MM.1S (cell line): ENCODE measurements at places on chromosomes 13 and 19.
A peak's percentile ranks its signal among the peaks of the same experiment; 100 is the strongest.

- H3K27me3 ChIP-seq = no peaks in the 10 kb centered on the region
- H3K27ac ChIP-seq = no peak overlapping the region
- peak; percentile 32 for DNase-seq
- H3K36me3 ChIP-seq = no peaks in the 10 kb centered on the region
- H3K4me3 ChIP-seq = peak overlapping the region; percentile 65
Measured at GRCh38 chr13:42041011-42041683, 7.3 kb upstream of the DGKH start.

DNA sequence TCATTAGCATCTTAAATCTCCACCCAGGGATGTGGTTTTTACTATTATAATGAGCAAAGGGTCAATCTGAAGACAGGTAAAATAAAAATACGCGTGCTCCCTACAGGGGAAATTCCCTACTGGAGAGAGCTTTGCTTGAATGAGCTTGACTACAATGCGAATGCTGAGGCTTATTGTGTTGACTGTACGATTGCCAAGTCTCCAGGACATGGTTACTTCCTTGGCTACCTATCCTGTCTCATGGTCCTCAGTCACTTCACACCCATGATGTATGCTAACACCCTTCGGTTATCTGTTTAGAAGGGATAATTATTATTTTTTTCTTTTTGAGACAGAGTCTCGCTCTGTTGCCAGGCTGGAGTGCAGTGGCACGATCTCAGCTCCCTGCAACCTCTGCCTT, 61.7 kb downstream of the ZNF627 start:
- no peak for DNase-seq
- no peak overlapping the region for H3K4me3 ChIP-seq
- no peaks in the 10 kb centered on the region for H3K36me3 ChIP-seq
- H3K27me3 ChIP-seq = no peaks in the 10 kb centered on the region
- no peak overlapping the region for H3K27ac ChIP-seq

- H3K4me1 ChIP-seq = no peaks in the 10 kb centered on the region
- H3K4me3 ChIP-seq = no peak overlapping the region
- no peaks in the 10 kb centered on the region for H3K27me3 ChIP-seq
- no peaks in the 10 kb centered on the region for H3K36me3 ChIP-seq
Measured at GRCh38 chr13:74625541-74625940, 491.3 kb upstream of the KLF12 start.

DNA sequence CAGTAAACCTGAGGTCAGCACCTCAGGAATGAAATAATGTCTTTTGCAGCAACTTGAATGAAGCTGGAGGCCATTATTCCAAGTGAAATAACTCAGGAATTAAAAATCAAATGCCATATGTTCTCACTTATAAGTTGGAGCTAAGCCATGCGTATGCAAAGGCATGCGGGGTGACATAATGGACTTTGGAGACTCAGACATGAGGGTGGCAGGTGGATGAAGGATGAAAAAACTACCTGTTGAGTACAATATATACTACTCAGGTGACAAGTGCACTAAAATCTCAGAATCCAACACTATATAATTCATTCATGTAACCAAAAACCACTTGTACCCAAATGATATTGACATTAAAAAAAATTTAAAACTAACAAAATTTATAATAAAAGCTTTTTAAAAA, 1416.9 kb downstream of the UQCRFS1 start:
- no peaks in the 10 kb centered on the region for H3K36me3 ChIP-seq
- DNase-seq = no peak
- H3K4me1 ChIP-seq = peaks cover 8% of the 10 kb centered on the region; the same call in 1 of the 2 replicates
- H3K4me3 ChIP-seq = no peak overlapping the region
- H3K27me3 ChIP-seq = no peaks in the 10 kb centered on the region

GRCh38 chr13:78046331-78046730, 127.7 kb upstream of the EDNRB start:
- H3K4me1 ChIP-seq = peaks cover 31% of the 10 kb centered on the region
- H3K4me3 ChIP-seq = no peak overlapping the region
- peak overlapping the region; percentile 46; the same call in 1 of the 2 replicates for H3K27ac ChIP-seq
- no peaks in the 10 kb centered on the region for H3K27me3 ChIP-seq
- H3K36me3 ChIP-seq = no peaks in the 10 kb centered on the region
- DNase-seq = peak; percentile 53

DNA sequence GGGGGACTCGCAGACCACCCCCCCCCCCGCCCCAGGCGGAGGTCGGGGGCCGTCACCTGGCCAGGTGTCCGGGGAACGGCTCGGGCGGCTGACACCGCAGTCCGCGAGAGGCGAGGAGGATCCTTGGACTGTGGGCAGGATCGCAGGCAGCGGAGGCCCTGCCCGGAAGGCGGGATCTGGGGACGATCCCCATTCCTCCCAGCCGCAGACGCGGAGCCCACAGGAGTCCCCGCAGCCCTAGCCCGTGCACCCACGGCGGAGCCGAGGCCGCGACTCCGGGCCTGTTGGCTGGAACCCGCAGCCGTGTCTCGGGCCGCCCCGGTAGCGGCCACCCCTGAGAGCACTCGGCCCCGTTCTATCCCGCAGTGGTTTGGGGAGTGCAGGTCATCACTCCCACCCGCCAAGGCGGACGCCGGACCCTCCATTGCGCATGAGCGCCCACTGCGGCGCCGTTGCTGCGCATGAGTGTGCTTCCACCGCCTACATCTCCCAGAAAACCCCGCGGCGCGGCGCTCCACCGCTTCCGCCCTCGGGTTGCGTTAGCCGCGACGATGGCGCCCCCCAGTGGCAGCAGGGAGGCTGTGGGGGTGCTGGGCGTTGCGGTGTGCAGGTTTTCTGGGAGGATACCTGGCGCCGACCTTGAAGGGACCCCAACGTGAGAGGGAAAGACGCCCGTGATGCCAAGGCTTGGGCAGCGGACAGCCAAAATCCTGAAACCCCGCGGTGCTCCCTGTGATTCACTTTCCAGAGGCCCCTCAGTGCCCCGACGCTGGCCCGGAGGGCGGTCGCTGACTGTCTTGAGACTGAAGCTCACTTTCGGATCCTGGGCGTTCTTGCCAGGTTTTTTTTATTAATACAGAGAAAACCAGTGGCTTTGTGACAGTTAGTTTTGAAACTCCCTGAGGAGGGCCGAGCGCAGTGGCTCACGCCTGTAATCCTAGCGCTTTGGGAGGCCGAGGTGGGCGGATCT, 4.4 kb upstream of the ZNF329 start:
- H3K4me1 ChIP-seq = no peaks in the 10 kb centered on the region
- DNase-seq = peak; percentile 70
- no peak overlapping the region for H3K27ac ChIP-seq
- H3K27me3 ChIP-seq = no peaks in the 10 kb centered on the region
- peak overlapping the region; percentile 43 for H3K4me3 ChIP-seq
- H3K36me3 ChIP-seq = no peaks in the 10 kb centered on the region

DNA sequence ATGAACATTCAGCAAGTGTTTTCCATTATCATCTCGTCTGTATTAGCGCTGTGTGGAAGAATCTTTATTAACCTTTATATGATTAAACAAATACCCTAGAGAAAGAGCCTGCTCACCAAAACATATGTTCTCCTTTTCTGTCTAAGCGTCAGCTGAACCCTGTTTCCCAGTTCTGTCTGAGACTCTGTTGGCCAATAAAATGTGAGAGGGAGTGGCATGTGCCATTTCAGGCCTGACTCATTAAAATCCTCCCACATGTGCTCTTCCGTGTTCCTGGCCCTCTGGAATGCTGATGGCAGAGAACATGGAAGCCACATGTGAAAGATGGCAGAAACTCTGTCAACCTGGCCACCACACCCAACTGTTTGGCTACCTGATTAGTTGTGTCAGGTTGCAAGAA, 181.9 kb upstream of the EDNRB start:
- H3K36me3 ChIP-seq = no peaks in the 10 kb centered on the region
- H3K27me3 ChIP-seq = no peaks in the 10 kb centered on the region
- no peak for DNase-seq
- peaks cover 29% of the 10 kb centered on the region for H3K4me1 ChIP-seq
- no peak overlapping the region for H3K27ac ChIP-seq
- no peak overlapping the region for H3K4me3 ChIP-seq

GRCh38 chr19:49570138-49570856, 10.1 kb downstream of the NOSIP start:
- H3K27ac ChIP-seq = no peak overlapping the region; the same call in 1 of the 2 replicates
- H3K4me3 ChIP-seq = no peak overlapping the region
- 0 out of 2 replicates have a peak, but pooled peaks cover 2% of the 10 kb centered on the region for H3K36me3 ChIP-seq
- peaks cover 6% of the 10 kb centered on the region for H3K4me1 ChIP-seq
- peak; percentile 84 for DNase-seq

GRCh38 chr19:18000915-18001776, 6.8 kb upstream of the ARRDC2 start:
- H3K27ac ChIP-seq = no peak overlapping the region
- peaks cover 63% of the 10 kb centered on the region for H3K27me3 ChIP-seq
- no peaks in the 10 kb centered on the region for H3K4me1 ChIP-seq
- DNase-seq = no peak
- H3K4me3 ChIP-seq = peak overlapping the region; percentile 20; the same call in 1 of the 2 replicates

GRCh38 chr13:49368688-49369087, 75.2 kb downstream of the CAB39L start:
- H3K27me3 ChIP-seq = no peaks in the 10 kb centered on the region
- DNase-seq = no peak
- no peaks in the 10 kb centered on the region for H3K36me3 ChIP-seq
- no peak overlapping the region for H3K27ac ChIP-seq

DNA sequence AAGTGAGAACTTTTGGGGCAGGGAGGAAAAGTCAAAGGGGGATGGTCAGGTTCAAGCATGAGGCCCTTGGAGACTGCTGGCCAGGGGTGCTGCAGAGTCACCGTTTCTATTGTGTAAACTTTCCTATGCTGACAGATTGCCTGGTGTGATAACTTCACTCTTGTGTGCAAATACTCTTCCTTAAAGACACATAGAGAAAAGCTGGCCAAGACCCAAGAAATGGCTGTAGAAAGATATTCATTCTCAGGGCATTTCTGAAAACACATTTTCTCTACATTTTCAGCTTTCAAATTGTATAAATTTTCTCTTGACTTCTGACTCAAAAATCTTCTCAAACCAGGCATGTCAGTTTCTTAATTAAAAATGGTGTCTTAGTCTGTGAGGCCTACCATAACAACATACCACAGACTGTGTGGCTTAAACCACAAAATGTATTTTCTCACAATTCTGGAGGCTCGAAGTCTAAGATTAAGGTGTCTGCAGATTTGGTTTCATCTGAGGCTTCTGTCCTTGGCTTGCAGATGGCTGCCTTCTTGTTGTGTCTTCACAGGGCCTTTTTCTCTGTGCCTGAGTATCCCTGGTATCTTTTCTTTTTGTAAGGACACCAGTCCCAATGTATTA, 304.5 kb downstream of the KCNRG start:
- peak; percentile 61 for DNase-seq
- no peaks in the 10 kb centered on the region for H3K27me3 ChIP-seq
- peak overlapping the region; percentile 29; the same call in 1 of the 2 replicates for H3K27ac ChIP-seq

GRCh38 chr19:33024398-33024797, 40.3 kb downstream of the RHPN2 start:
- no peaks in the 10 kb centered on the region for H3K27me3 ChIP-seq

DNA sequence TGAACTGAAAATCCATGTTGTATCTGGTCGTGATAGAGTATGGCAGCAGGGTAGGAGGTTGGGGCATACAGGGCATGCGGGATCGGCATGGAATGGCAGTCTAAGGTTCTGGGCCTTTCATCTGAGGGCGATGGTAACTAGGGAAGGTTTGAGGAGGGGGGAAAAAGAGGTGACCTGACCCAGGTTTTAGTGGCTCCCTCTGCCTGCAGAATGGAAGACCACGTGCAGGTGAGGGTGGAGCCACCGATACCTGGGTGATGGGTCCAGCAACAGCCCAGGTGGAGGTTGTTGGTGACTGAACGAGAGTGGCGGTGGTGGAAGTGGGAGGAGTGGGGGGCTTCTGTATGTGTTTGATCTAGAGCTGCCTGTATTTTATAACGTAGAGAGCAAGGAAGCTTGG, 3.8 kb downstream of the ZNF749 start:
- DNase-seq = no peak
- H3K27me3 ChIP-seq = no peaks in the 10 kb centered on the region
- no peak overlapping the region for H3K27ac ChIP-seq
- no peak overlapping the region for H3K4me3 ChIP-seq

- peaks cover 14% of the 10 kb centered on the region; the same call in 1 of the 2 replicates for H3K4me1 ChIP-seq
- no peak within 1 kb of the TSS for H3K27ac ChIP-seq
- no peaks in the 10 kb centered on the region for H3K36me3 ChIP-seq
- peak within 1 kb of the TSS; percentile 44 for H3K4me3 ChIP-seq
- DNase-seq = no peak
- H3K27me3 ChIP-seq = peaks cover 76% of the 10 kb centered on the region
Measured at GRCh38 chr19:39498798-39499642, at the start of gene DLL3. DLL3 (plus strand) TSS chr19:39498947; CDS start chr19:39498975, 28 bp downstream.

- H3K4me1 ChIP-seq = peaks cover 12% of the 10 kb centered on the region; the same call in 1 of the 2 replicates
- no peaks in the 10 kb centered on the region for H3K27me3 ChIP-seq
- H3K4me3 ChIP-seq = no peak overlapping the region
- no peak overlapping the region for H3K27ac ChIP-seq
- DNase-seq = no peak
Measured at GRCh38 chr13:44498502-44498901, 77.6 kb downstream of the TSC22D1 start.

- H3K36me3 ChIP-seq = no peaks in the 10 kb centered on the region
- no peak overlapping the region for H3K27ac ChIP-seq
- no peak overlapping the region for H3K4me3 ChIP-seq
- no peaks in the 10 kb centered on the region for H3K27me3 ChIP-seq
- DNase-seq = no peak
Measured at GRCh38 chr13:54301085-54301484, 1272.5 kb downstream of the OLFM4 start.

DNA sequence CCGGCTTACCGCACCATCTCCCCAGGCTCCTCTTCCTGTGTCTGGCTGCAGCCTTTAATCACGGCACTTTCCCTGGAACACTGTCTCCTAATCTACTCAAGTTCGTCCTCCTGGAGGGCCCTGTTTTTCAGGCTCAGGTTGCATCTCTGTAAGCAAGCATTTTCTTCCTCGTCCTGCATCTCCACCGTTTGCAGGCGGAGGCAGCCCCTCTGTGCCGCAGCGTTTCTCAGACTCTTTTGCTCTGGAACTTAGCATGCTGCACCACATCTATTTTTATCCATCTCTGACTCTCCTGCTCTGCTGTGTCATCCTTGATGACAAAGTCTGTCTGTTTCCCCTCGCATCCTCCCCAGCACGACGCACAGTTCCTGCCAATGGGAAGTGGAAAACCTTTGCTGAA, 117.5 kb downstream of the ATP8A2 start:
- no peak overlapping the region for H3K4me3 ChIP-seq
- H3K36me3 ChIP-seq = no peaks in the 10 kb centered on the region
